ENCODE measurements at places on chromosomes 12 and 14.

GRCh38 chr14:36955967-36956366 lies 216.4 kb downstream of the SLC25A21 start:
- no peaks in the 10 kb centered on the region for H3K4me1 ChIP-seq
- H3K36me3 ChIP-seq = no peaks in the 10 kb centered on the region
- H3K27ac ChIP-seq = no peak overlapping the region
- no peak overlapping the region for H3K4me3 ChIP-seq

- DNase-seq = no peak
- H3K4me3 ChIP-seq = peak overlapping the region; percentile 88
- H3K27me3 ChIP-seq = peaks cover 17% of the 10 kb centered on the region
- peaks cover under 1% of the 10 kb centered on the region for H3K36me3 ChIP-seq
These were observed 56.0 kb downstream of the FOS start for GRCh38 chr14:75334549-75335051.

DNA sequence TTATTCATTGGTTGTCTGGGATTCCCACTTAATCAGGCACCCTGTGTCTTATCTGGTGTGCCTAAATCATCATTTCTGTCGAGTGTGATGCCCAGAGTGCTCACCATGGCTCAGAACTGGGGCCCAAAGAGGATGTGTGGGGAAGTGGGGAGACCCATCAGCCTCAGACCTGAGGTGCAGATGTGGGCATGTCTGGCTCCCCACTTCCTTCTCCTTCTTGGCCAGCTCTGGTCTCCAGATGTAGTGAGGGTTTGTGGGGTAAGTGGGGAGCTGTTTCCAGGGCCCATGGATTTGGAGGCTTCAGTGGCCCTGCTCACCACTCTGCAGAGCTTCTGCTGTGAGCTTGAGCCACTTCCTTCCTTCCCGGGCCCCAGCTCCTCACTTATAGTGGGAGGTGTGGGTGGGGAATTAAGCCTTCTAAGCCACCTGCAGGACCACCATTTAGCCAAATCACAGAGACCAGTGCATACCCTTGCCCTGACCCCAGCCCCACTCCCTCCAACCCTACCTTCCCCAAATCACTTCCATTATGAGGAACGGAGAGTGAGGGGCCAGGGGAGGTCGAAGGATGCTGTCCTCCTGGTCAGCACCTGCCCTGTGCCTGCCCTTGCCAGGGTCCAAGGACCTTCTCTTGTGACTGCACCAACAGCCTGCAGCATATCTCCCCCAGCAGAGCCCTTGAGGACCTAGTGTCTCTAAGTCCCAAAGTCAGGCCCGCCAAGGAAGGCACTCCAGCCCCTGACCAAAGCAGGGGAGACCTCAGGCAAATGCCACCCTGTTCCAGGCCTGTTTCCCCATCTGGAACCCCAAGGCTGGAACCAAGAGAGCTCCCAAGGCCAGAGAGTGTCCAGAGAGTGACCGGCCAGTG lies 278.2 kb upstream of the RTL1 start:
- no peak overlapping the region for H3K4me3 ChIP-seq
- DNase-seq = no peak
- H3K36me3 ChIP-seq = peaks cover 7% of the 10 kb centered on the region
- H3K27me3 ChIP-seq = no peaks in the 10 kb centered on the region

- H3K36me3 ChIP-seq = no peaks in the 10 kb centered on the region
- no peak overlapping the region for H3K27ac ChIP-seq
- no peak overlapping the region for H3K4me3 ChIP-seq
These were observed 108.7 kb upstream of the ETV6 start for GRCh38 chr12:11540615-11541310.
